ENCODE measurements at places on chromosomes 16 and 17.

- no peak for DNase-seq
Observed at GRCh38 chr17:74864866-74865395, 5.2 kb upstream of the GRIN2C start.

- no peak for DNase-seq
Observed at GRCh38 chr17:30832438-30833124, 815 bp downstream of the ATAD5 start.

GRCh38 chr17:5241861-5242671, 7.4 kb upstream of the SCIMP start:
- no peak for DNase-seq

- DNase-seq = no peak
Observed at GRCh38 chr16:49213594-49213993, 68.0 kb downstream of the CBLN1 start.

GRCh38 chr17:12568358-12569251, 97.1 kb upstream of the MYOCD start:
- DNase-seq = no peak

GRCh38 chr16:11561454-11561805, 25.3 kb downstream of the LITAF start:
- DNase-seq = no peak

DNA sequence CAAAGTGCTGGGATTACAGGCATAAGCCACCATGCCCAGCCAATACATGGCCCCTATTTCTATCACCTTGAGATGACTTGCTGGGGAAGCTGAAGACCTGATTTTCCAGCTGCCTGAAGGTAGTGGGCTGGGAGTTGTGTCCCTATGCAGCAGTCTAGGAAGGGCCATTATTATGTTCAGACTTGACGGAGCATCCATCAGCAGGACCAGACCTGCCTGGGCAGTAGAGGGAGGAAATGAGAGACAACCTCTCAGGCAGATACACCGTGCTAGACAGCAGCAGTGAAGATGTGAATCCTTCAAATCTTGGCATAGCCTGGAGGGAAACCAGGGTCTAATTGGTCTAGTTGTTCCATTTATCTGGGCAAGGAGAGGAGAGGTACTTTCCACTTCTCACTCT, 35.6 kb upstream of the PHOSPHO1 start:
- no peak for DNase-seq

- DNase-seq = no peak
Observed at GRCh38 chr16:28010671-28011070, 52.8 kb downstream of the GSG1L start.

DNA sequence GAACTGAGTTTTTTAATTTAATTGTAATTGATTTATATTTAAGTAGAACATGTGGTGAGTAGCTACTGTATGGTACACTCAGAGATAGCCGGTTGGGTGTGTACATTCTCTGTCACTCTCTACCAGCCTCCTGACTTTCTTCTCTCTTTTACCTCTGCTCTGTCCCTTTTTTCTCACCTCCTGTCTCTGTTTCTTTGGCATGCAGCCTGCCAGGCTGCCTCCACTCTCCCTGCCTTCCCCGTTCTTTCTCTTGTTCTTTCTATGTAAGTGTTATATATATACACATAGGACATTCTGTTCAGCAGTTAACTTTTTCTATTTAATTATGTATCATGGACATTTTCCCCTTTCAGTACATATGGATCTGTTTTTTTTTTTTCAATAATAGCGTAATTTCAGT, 50.8 kb downstream of the MRTFB start:
- DNase-seq = no peak

DNA sequence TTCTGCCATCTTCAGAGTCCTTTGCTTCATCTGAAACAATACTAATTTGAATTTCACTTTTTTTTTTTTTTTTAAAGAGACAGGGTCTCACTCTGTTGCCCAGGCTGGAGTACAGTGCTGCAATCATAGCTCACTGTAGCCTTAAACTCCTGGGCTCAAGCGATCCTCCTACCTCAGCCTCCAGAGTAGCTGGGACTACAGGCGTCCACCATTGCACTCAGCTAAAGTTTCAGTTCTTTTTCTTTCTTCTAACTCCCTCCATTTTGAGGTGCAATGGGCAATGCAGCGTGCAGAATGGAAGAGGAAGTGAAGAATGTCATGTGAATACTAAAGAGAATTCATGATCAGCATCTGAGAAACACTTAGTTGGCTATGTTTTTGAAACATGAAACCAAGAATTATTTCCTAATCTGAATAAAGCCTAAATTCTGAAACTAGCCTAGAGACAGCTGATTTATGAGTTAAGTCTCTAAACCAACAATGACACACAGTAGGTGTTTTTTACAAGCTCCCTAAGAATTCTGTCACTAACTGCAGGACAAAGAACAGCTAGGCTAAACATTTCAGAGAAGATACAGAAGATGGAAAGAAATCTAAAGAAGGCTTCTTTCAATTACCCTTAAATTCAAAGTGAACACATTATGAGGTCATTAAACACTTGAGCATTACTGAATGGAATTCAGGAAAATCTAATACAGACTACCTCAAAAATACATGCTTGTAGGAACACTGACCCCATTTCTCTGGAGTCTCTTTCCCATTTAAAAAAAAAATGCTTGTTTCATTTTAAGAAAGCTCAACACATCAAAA, 21.0 kb downstream of the SNN start:
- DNase-seq = no peak

- no peak for DNase-seq
Observed at GRCh38 chr17:74687886-74688285, 24.8 kb downstream of the CD300LF start.

DNA sequence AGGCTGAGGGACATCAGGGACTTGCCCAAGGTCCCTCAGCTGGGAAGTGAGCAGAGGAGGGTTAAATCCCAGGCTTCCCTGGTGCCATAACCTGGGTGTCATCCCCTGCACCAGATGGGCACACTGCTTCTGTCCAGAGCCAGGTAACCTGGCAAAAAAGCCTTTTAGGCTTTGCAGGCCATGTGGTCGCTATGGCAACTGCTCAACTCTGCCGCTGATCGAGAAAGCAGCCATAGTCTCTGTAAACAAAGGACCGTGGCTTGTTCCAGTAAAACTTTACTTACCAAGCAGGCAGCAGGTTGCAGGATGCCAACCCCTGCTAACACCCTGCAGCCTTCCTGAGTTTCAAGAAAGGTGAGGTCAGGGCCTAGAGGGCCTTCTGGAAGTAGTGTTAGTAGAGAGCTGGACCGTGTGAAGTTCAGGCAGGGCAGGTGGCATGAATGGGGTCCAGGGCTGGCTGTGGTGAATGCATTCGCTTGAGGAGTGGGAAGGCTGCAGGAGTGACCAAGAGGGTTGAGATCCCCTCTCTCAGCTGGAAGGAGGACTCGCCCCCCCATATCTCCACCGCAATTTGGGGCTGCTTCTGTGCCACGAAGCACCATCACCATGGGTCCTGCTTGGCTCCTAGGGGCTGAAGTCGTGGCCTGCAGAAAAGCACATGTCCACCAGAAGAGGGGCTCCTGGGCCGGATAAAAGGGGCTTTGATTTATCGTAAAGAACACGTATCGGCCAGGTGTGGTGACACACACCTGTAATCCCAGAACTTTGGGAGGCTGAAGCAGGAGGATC, 91.3 kb downstream of the SOCS1 start:
- DNase-seq = no peak

DNA sequence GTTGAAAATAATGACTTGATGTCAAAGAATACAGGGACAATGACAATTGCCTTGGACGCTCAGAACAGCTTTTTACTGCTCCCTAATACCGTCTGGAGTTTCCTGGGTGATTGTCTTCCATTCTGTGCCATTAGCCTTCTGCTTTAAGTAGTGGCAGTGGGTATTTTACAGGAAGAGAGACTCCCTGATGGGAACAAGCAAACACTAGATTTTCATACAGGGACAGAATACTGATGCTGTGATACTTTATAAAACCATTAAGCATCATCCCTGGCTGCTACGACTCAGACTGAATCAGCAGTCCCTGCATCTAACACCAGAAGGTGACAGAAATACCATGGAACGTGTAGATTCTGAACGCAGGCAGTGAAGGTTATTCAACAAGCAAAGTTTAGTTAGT, 635.4 kb upstream of the GOT2 start:
- no peak for DNase-seq

GRCh38 chr16:65950211-65950610, 416.3 kb upstream of the CDH5 start:
- DNase-seq = no peak

DNA sequence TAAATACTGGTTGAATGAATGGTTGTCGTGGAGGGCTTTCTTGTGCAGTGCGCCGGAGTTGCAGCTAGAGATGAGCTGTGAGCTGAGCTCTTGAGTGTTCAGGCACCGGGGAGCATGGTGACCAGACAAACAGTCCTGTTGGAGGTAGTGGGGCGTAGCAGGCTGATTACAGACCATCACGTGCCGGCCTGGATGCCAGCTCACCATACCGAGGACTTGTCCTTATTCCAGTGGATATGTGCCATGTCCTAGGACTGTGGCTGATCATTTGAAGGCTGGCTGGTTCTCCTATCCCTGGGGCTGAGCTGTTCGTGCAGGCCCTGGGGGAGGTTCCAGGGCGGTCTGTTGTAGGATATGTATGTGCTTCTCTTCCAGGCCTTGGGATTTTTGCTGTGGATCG, 60.0 kb downstream of the ABCC1 start:
- DNase-seq = no peak

DNA sequence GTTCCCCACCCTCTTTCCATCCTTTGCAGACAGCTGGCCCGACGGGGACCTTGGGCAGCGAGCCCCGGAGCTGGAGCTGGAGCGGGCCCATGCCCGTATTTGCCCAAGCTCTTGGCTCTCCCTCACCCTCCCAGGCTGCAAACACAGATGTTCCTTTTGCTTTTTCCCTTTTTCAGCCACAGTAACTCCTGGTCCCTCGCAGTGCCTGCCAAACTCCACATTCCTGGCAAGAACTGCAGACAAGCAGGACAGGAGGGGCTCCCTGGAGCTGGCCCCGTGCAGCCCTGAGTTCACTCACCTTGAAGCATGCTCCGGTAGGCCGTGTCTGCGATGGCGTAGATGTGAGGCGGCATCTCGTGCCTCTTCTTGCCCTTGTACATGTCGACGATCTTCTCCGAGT, 33.9 kb downstream of the MYH11 start:
- DNase-seq = no peak

GRCh38 chr17:43314611-43315011, 80.8 kb upstream of the RNU2-1 start:
- no peak for DNase-seq

DNA sequence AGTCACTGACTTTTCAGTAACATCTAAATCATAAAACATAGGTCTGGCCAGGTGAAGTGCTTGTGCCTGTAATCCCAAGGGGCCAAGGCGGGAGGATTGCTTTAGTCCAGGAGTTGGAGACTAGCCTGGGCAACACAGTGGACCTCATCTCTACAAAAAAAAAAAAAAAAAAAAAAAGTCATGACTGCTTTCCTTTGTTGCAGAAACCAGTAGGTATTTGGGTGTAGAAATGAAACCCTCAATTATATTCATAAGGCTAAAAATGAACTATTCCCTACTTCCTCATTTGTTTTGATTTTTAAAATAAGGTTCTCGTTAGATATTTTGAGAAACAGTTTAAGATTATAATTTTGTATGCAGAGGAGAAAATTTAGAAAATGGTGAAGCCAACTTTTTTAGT, 26.0 kb downstream of the PITPNC1 start:
- DNase-seq = no peak

GRCh38 chr17:47735536-47736011, 2.5 kb downstream of the TBX21 start:
- DNase-seq = no peak

- DNase-seq = no peak
Observed at GRCh38 chr17:17129466-17129865, 76.7 kb downstream of the PLD6 start.

DNA sequence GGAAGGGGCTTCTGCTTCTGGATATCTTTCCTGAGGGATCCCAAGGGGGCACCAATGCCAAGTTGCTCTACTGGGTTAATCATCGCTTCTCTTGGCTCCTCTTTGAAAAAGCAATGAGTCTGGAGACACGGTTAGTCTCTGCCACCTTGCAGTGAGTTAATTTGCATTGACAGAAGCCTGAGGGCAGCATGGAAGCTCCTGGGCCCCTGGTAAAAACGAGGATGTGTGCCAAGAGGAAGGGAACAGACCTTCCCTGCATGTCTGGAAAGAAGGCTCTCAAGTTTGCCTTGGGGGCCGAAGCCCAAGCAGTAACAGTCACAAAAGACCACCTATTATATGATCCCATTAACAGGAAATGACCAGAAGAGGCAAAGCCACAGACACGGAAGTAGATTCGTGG, 86.7 kb downstream of the IRX5 start:
- DNase-seq = no peak

DNA sequence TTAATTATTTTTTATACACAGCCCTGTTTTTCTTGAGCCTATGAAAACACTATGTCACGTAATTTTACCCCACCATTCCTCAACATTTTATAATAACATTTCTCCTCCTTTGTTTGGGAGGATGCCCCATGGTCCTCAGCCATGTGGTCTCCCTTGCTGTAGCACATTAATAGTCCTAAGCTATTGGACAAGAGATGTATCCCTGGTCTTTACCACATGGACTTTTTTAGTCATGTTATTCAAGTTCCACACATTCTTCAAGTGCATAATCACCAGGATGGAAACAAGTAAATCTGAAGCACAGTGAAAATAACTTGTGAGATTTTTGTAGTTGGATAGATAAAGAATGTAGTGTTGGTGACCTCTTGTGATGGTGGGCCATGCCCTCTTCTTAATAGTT, 2.0 kb upstream of the KRTAP2-3 start:
- DNase-seq = no peak

DNA sequence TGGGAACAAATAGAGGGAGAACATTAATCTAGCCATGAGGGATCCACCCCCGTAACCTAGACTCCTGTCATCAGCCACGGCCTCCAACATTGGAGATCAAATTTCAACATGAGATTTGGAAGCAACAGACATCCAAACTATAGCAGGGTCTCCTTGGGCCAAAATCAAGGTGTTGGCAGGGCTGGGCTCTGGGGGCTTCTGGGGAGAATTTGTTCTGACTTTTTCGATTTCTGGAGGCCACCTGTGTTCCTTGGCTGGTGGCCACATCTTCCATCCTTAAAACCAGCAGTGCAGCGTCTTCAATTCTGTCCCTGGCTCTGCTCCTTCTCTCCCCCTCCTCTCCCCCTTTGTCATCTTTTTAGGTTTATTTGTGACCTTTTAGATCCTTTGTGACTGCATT, 546.2 kb downstream of the WWOX start:
- DNase-seq = no peak

GRCh38 chr16:13920510-13920818, 510 bp downstream of the ERCC4 start:
- DNase-seq = no peak

- DNase-seq = no peak
Observed at GRCh38 chr17:70542876-70543275, 373.5 kb downstream of the KCNJ2 start.

- no peak for DNase-seq
Observed at GRCh38 chr17:8016632-8017424, 14.4 kb downstream of the GUCY2D start.

DNA sequence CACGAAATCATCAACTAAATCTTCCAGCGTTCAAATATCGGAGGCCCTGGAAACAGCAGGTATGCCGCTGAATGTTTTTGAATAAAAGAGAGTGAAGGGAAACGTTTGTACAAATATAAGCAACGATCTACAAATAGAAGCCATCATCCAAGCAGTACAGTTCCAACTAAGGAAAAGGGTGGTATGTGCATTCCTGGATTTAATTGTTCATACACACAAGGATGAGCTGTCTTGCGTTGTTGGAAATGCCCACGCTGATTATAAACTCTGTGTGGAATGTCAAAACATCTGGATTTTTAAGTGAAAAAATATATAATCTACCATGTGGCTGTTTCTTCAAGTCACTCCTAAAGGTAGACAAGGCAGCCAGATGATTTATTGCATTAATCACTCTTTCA, 191.8 kb upstream of the HSBP1 start:
- DNase-seq = no peak

GRCh38 chr16:73317321-73317857, 269.5 kb upstream of the ZFHX3 start:
- no peak for DNase-seq

All from brain pericyte (primary cell).